ENCODE measurements at places on chromosomes 7 and 10.

- DNase-seq = no peak
Measured at GRCh38 chr7:96921231-96921630, 84.1 kb upstream of the DLX6 start.

DNA sequence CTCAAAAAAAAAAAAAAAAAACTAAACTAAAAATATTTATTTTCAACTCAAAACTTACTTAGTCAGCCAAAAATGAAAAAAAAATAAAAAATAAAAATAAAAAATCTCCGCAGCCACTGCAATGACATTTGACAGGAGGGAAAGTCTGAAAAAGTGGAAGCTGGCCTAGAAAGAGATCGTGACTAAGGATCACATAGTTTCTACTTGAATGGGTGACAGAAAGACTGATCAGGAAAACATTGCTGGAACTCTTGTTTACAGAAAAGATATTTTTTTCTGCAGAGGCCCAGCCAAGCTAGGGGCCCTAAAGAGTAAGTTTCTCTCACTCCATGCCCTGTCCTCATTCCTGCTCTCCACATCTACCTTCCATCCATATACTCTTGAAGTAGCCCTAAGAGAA is 92.8 kb upstream of the KCND2 start:
- DNase-seq = no peak

DNA sequence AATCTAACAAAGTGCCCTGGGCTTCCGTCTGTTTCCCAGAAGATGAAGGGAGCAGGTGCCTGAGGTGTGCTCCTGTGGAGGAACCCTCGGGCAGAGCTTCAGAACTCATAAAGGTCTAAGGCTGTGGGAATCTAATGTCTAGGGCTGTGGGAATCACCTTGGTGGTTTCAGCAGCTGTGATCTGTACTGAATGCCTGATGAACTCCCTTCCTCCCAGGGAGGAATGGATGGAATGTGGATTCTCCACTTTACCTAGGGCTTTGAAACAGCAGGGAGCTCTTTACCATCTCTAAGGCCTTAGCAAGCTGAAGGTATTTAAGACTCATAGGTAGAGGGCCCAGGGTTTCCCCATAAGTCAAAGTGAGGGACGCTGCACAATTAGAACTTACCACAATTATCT is 36.0 kb upstream of the SEMA3E start:
- DNase-seq = no peak

DNA sequence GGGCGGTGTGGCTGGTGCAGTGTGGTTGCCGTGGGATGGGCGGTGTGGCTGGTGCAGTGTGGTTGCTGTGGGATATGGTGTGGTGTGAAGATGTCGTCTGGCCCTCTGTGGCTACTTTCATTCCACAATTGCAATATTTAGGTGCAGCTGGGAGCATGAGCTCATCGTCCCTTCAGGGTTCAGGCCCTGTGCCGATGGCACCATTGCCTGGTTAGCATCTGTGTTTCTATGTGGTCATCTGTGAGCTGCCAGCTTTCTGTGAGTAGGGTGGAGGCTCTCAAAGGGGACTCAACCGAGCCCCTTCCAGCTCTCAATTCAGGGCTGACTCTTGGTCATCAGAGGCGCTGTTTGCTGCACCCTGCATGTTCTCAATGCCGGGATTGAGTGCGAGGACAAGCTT is 3.6 kb downstream of the ADGRA1 start:
- no peak for DNase-seq

All from DMS 273 treated with DMSO at 0.1 percent for 48 hours (cell line).